ENCODE measurements at places on chromosomes 5 and 9.

GRCh38 chr9:104784098-104784497, 20.2 kb downstream of the NIPSNAP3B start:
- no peak for DNase-seq

DNA sequence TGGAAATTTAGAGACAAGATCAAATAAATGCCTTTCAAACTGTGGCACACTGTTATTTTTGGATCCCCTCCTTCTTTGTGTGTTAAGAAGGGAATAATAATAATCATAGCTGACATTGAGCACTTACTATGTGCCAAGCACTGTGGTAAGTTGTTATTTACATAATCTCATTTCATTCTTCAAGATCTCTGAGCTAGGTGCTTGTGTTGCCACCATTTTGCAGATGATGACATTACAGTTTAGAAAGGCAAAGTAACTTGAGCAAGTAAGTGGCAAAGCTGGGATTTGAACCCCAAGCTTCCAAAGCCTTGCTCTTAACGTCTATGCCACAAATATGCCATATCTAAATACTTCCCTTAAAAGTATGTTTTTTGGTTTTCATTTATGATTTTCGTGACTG, 121.8 kb upstream of the TMEM161B start:
- no peak for DNase-seq

DNA sequence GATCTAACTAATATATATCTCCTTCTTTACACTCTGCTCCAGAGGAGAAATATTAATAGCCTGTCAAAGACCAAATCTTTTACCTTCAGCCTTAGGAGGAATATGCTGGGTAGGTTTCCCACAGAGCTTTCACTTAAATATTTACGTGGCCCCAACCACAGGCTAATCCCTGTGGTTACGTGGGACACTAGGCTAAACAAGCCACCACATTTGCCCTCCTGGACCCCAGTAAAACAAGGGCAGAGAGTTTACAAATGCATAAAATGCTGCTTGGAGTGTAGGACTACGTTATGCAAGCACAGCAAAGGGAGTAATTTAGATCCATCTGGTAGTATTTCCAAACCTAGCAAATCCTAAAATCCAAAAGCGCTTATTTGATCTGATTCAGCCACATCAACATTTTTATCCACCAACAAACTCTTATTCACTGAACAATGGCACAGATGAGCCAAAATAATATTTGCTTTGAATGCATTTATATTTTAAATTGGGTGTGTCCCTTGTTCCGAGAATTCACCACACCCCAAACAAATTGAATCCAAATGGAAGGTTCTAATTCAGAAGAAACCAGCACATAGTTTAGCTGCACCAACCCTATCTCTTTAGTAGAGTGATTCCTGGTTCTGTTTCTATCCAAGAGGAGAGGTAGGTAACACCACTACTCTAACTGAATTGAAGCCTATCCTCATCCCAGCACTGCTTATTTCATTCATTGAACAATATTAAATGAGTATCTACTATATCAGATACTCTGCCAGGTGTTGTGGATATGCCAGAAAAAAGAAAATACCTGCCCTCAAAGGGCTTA, 179.0 kb downstream of the TSSK1B start:
- no peak for DNase-seq

DNA sequence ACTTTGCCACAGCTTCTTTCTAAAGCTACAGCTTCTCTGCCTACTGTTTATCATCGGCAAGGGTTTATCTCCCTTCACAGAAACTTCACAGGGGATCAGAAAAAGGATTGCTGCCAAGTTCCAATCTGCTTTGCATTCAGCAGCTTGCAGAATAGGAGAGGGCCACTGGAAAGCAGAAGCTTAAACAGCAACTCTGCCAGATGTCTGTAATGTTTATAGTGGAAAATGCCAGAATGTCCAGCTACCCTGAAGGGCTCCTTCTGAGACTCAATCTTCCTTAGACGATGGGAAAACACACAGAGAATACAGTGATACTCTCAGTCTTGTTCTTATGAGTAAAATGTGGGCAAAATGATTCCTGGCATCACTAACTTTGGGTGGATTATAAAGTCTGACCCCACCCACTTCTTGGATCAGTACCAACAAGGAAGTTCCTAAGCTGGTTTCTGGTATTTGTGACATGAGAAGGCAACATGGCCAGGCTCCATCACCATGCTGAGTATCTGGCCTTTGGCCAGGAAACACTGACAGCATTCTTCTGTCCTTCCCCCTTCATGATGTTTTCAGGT, 19.0 kb downstream of the STOM start:
- DNase-seq: peak; percentile 95

DNA sequence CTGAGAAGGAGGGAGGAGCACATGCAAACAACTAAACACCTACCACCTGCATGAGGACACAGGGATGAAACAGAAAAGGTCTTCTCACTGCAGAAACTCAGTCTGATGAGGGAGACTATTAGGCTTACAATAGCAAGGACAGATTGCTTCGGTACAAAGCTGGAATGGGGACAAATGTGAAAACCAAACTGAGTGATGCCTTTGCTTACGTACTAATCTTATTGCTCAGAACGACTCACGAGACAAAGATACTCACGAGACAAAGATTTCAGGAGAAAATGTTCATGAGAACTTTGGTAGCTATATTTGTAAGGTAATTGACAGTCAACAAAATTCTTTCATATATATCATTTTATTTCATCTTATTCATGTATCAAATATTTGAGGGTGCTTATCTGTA, 71.9 kb upstream of the TAF1L start:
- no peak for DNase-seq

- no peak for DNase-seq
Measured at GRCh38 chr9:105457560-105458294, 9.9 kb downstream of the FSD1L start.

- DNase-seq: no peak
Measured at GRCh38 chr9:132602207-132602606, 19.8 kb downstream of the BARHL1 start.

DNA sequence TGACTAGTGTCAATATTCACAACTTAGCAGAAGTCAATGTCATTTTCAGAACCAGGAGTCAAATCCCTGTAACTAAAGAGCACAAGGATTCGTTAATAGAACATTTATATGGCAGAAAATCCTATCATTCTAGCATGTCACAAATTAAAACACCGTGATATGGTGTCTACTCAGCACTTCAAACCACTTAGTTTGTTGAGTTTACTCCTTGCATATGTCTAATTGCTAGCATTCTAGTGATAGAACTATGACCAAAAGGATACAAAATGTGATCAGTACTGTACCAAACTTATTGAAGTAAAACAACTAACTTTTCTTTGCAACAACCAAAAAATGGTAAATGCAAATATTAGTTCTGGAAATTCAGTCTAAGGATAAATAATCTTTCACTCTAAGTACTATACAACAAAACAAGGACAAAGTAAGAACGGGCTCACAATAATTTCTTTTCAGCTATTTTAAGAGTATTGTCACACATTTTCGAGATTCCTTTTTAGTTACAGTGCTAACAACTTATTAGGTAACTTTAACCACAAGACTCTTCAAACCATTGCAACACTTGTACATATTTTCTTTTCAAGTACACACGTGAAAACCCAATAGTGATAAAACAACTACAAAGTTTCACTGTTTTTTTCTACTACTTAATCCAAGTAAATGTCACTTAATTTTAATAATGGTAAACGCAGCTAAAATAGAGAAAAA, 845.2 kb upstream of the CDH10 start:
- DNase-seq: peak; percentile 41

DNA sequence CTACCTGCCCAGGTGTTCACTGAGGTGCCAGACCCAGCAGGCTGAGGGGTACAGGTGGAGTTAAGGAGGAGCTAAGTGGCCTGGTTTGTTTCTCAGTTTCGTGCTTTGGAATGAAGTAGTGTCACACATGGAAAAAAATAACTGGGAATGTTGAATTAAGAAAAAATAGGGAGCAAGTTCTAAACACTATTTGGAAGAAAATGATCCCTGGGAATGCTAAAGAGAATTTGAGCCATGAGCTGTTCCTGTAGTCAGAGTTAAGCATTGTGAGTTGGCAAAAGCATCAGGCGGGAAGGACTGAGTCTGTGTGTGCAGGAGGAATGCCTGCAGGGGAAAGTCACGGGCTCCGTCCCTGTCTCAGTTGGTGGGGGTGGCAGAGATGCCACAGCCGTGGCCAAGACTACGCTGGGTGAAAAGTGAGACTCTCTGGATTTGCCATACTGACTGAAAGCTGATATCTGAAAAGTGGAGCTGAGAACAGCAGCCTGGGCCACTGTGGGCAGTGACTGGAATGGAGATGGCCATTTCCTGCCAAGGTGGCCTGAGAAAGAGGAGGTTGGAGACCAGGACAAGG, 37.0 kb downstream of the SYK start:
- no peak for DNase-seq

DNA sequence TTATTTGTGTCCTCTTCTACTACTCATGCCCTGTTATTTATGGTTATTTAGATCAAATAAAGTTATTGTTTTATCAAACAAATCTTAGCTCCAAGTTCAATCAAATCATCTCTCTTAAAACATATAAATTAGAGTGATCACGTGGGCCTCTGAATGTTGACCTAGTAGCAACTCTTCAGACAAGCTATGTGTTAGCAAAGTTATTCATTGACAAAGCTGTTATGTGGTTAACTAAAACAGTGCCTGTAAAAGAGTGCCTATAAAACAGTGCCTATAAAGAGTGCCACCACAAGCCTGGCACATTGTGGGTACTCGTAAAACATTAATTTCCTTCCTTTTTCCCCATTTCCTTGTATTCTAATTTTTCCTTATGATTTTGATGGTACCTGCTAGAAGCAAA, 421.9 kb downstream of the HCN1 start:
- DNase-seq: no peak

- DNase-seq: no peak
Measured at GRCh38 chr5:36285837-36286615, 15.7 kb downstream of the RANBP3L start.

DNA sequence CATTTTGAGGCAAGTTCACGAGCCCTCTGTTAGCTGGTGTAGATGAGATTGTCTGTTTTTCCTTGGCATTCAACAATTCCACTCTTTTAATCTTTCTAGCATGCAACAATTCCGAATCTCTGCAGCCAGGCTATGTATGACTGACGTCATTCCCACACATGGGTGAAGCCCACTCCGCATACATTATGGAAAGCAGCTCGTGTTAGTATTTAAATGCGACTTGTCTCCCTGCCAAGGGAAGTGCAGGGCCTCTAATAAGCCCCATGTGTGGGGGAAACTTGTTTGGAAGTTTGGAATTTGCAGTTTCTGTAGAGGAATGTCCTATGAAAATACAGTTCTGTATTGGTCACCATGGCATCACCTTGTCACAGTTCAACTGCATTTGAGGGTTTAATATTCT, 146.0 kb upstream of the FBXL7 start:
- DNase-seq: peak; percentile 90

DNA sequence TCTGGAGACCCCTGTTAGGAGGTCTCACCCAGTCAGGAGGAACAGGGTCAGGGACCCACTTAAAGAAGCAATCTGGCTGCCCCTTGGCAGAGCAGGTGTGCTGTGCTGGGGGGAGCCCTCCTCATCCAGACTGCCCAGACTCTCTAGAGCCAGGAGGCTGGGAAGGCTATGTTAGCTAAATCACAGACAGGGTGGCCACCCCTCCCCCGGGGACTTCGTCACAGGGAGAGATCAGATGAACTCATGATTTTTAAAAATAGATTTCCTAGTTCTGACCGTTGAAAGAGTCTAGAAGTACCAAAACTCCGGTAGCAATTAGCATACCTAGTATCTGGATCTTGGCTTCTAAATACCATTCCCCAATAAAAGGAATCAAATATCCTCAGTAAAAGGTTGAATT, 35.0 kb upstream of the FOXB2 start:
- no peak for DNase-seq

GRCh38 chr9:124906966-124907365, 33.9 kb downstream of the GOLGA1 start:
- no peak for DNase-seq

- no peak for DNase-seq
Measured at GRCh38 chr5:93608855-93609254, 25.8 kb downstream of the NR2F1 start.

- DNase-seq: no peak
Measured at GRCh38 chr5:108541836-108542235, 159.9 kb upstream of the FBXL17 start.

- DNase-seq: peak; percentile 24
Measured at GRCh38 chr9:73269430-73270101, 117.9 kb downstream of the ANXA1 start.

- peak; percentile 42 for DNase-seq
Measured at GRCh38 chr9:34493972-34494535, 28.7 kb downstream of the ENHO start.

DNA sequence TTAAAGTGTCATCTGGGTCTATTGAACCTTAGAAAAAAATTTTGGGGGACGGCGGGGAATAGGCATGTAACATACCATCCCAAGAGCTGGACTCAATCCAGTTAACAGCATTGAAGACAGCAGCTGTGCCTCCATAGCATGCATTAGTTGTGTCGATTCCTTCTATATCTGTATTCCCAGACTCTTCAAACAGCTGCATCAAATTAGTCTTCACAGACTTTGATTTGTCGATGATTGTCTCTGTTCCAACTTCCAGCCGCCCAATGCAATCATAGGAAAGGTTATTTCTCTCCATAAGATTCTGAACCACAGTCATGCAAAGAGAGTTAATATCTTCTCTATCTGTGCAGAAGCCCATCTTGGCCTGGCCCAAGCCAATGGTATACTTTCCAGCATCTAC, 14.8 kb downstream of the HMGCS1 start:
- peak; percentile 14 for DNase-seq

DNA sequence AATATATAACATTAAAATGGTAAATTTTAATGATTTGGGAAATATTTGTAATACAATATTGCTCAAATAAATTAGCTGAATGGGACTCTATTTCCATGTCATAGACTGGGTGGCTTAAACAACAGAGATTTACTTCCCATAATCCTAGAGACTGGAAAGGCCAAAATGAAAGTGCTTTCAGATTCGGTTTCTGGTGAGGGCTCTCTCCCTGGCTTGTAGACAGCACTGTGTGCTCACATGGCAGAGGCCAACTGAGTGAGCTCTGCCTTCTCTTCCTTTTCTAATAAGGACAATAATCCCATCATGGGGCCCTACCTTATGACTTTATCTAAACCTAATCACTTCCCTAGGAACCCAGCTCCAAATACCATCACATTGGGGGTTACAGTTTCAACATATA, 196.2 kb downstream of the MARCHF11 start:
- DNase-seq: no peak

- no peak for DNase-seq
Measured at GRCh38 chr9:22228542-22228941, 218.1 kb upstream of the DMRTA1 start.

GRCh38 chr9:110028676-110029075, 179.3 kb downstream of the C9orf152 start:
- no peak for DNase-seq

- no peak for DNase-seq
Measured at GRCh38 chr5:151134228-151134627, 23.4 kb downstream of the ANXA6 start.

- DNase-seq: no peak
Measured at GRCh38 chr5:117110548-117110947, 535.9 kb upstream of the SEMA6A start.

DNA sequence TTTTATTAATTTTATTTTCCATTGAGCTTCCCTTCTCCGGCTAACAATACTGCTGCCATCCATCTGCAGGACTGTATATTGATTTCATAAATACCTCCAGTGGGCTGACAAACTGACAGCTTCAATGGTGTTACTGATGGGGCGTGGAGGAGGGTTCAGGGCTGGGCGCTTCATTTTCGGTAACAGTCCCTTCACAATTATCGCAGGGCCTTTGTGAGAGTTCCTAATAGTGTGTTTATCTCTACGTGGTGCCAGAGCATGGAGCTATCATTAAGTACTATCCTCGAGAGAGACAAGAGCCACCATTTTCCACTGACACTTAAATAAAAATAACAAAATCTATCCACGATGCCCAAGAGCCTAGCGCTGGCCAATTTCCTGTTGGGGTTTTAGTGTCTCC, 307.0 kb upstream of the PANK3 start:
- DNase-seq: no peak

All from fibroblast of skin of right quadriceps (primary cell).